ENCODE measurements at places on chromosomes 6 and 20.

- H3K36me3 ChIP-seq: no peaks in the 10 kb centered on the region
- H3K27me3 ChIP-seq: no peaks in the 10 kb centered on the region
- no peak overlapping the region for H3K27ac ChIP-seq
- DNase-seq: no peak
These were observed 543.9 kb upstream of the JARID2 start for GRCh38 chr6:14701946-14702345.

DNA sequence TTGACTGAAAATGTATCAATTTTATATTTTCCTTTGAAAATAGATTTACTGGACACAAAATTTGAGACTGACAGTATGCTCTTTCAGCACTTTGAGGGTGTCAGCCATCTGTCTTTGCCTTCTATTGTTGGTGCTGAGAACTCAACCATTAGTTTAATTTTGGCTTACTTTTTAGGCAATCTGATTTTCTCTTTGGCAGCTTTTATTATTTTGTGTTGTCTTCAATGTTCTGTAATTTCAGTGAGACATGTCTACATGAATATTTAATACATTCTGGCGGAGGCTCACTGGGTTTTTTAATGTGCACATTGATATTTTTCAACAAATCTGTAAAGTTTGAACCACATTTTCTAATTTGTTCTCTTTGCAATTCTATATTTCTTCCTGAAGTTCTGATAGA, 648.6 kb downstream of the C6orf118 start:
- no peaks in the 10 kb centered on the region for H3K36me3 ChIP-seq
- no peaks in the 10 kb centered on the region for H3K27me3 ChIP-seq
- no peak for DNase-seq
- no peak overlapping the region for H3K4me3 ChIP-seq
- H3K4me1 ChIP-seq: no peaks in the 10 kb centered on the region
- no peak overlapping the region for H3K27ac ChIP-seq

- no peak overlapping the region for H3K27ac ChIP-seq
- no peaks in the 10 kb centered on the region for H3K36me3 ChIP-seq
- DNase-seq: no peak
- H3K4me3 ChIP-seq: no peak overlapping the region
- no peaks in the 10 kb centered on the region for H3K4me1 ChIP-seq
These were observed 26.3 kb upstream of the LAMP5 start for GRCh38 chr20:9488063-9488462.

DNA sequence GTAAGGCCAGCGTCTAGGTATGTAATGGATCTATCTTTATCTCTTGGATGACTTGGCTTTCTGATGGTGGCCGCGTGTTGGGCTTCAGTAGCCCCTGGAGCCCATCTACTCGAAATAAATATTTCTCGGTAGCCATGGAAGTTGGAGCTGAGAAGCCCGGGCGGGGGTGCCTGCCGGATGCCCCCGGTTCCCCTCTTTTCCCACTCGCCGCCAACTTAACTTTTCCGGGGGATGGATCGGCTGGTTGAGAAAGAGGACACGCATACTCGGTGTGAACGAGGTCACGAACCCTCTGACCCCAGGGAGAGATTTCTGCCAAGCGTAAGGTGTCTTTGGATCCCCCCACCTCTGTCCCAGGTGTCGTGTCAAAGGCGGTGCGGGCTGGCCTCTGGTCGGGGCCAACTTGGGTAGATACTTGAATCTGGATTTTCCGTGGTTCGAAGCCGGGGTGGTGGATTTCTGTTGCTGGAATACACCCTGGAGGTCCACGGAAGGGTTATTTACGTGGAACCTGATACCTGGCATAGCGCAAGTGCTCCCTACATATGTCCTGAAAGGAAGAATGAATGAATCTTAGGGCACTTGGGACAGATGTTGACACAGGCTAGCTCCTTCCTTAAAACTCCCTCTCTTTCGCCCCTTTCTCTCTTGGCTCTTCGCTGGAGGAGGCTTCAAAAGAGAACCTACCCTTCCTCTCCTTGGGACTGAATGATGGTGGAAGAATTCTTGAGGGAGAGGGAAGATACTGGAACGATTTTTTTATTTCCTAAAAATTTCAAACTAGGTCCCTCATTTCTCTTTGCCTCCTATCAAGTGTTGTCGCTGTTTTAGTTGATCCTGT, 996 bp downstream of the DOK5 start:
- H3K27ac ChIP-seq: no peak overlapping the region
- DNase-seq: no peak
- H3K4me1 ChIP-seq: no peaks in the 10 kb centered on the region
- H3K36me3 ChIP-seq: no peaks in the 10 kb centered on the region
- H3K27me3 ChIP-seq: peaks cover 41% of the 10 kb centered on the region
- H3K4me3 ChIP-seq: no peak overlapping the region

DNA sequence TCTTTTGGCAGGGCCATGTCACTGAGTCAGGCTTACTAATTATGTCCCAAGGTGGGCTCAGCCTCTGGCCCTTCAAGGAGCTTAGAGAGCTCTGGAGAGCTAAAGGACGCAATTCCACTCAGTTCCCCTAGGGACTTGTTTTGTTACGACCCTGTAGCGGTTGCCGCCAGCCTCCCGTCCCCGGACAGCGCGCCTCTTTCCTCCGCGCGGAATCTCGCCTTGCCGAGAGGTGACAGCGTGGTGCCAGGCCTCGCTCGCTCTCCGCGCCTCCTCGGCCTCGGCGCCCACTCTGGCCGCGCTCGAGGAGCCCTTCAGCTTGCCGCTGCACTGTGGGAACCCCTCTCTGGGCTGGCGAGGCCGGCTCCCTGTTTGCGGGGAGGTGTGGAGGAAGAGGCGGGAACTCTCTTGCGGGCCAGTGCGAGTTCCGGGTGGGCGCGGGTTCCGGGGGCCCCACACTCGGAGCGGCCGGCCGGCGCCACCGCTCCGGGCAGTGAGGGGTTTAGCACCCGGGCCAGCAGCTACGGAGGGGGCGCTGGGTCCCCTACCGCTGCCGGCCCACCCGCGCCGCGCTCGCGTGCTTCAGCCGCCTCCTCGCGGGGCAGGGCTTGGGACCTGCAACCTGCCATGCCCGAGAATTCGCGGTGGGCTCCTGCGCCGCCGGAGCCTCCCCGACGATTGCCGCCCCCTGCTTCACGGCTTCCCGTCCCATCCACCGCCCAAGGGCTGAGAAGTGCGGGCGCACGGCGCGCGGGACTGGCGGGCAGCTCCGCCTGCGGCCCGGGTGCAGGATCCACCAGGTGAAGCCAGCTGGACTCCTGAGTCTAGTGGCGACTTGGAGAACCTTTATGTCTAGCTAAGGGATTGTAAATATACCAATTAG, 9.9 kb upstream of the ZNF311 start:
- no peak overlapping the region for H3K4me3 ChIP-seq
- DNase-seq: no peak
- no peak overlapping the region for H3K27ac ChIP-seq
- peaks cover 23% of the 10 kb centered on the region for H3K4me1 ChIP-seq
- peaks cover 7% of the 10 kb centered on the region for H3K36me3 ChIP-seq

DNA sequence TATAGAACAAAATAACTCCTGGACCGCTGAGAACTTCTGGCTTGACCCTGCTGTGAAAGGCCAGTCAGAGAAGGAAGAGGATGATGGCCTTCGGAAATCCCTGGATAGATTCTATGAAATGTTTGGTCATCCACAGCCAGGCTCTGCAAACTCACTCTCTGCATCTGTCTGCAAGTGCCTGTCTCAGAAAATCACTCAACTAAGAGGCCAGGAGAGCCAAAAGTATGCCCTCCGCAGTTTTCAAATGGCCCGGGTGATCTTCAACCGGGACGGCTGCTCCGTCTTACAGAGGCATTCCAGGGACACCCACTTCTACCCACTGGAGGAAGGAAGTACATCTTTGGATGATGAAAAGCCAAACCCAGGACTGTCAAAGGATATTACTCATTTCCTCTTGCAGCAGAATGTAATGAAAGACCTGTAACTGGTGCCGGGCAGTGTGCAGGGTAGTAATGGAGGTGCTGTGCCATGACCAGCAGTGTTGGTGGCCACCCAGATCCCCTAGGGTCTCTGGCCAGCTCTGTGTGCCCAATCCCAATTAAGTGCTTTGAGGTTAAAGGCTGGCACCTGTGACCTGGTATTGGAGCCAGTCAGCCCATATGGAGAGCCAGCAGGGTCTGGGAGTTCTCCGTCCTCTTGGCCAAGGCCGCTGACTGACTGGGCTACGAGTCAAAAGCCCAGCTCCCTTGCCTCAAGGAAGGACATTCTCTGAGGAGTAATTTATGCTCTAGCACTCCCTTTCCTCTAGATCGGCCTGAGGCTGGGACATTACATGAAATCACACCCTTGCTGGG, 87.1 kb downstream of the TRMT6 start:
- no peak for DNase-seq
- no peaks in the 10 kb centered on the region for H3K27me3 ChIP-seq
- no peak overlapping the region for H3K27ac ChIP-seq
- no peaks in the 10 kb centered on the region for H3K36me3 ChIP-seq
- H3K4me3 ChIP-seq: no peak overlapping the region

GRCh38 chr20:33702861-33703260, 16.7 kb upstream of the E2F1 start:
- no peaks in the 10 kb centered on the region for H3K4me1 ChIP-seq
- no peak overlapping the region for H3K27ac ChIP-seq
- DNase-seq: no peak
- no peaks in the 10 kb centered on the region for H3K27me3 ChIP-seq
- peaks cover 20% of the 10 kb centered on the region for H3K36me3 ChIP-seq
- no peak overlapping the region for H3K4me3 ChIP-seq

DNA sequence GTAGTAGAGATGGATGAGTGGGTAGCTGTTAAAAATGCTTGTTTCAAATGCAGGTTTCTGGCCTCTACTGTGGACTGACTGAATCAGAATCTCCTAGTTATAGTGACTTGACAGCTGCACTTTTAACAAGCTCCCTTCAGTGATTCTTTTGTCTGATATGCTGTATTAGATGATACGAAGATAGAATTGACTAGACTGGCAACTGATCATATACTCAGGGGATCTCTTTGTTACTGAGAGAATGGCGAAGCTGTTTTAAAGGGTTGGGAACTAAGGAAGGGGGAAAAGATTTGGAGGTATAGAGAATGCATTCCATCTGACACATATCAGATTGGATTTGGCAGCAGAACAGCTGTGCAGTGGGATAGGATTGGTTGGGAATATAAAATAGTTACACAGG, 7.0 kb downstream of the ENPP4 start:
- H3K27ac ChIP-seq: no peak overlapping the region
- no peak for DNase-seq
- H3K27me3 ChIP-seq: no peaks in the 10 kb centered on the region

DNA sequence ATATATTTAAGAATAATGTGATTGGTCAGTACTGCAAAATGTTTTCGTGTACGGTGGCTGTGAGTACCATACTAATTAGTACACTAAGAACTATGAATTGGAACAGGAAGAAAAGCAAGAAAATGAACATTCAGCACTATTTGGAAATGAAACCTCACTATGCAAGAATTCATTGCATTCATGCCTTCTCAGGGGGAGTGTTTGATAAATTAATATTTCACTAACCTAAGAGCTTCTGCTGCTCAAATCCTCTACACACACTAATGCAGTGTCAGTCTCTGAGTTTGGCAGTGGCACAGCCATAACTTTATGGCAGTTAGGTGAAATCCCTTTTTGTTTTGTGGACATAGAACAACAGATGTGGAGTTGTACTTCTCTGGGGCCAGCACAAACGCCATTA, 60.1 kb downstream of the SLC16A10 start:
- no peak for DNase-seq
- H3K4me3 ChIP-seq: no peak overlapping the region
- H3K27ac ChIP-seq: no peak overlapping the region
- H3K4me1 ChIP-seq: no peaks in the 10 kb centered on the region
- peaks cover 3% of the 10 kb centered on the region for H3K27me3 ChIP-seq

GRCh38 chr20:24431279-24432045, 38.0 kb upstream of the SYNDIG1 start:
- H3K36me3 ChIP-seq: no peaks in the 10 kb centered on the region
- H3K4me1 ChIP-seq: no peaks in the 10 kb centered on the region
- H3K27me3 ChIP-seq: peaks cover 15% of the 10 kb centered on the region
- H3K27ac ChIP-seq: no peak overlapping the region
- no peak overlapping the region for H3K4me3 ChIP-seq
- no peak for DNase-seq

DNA sequence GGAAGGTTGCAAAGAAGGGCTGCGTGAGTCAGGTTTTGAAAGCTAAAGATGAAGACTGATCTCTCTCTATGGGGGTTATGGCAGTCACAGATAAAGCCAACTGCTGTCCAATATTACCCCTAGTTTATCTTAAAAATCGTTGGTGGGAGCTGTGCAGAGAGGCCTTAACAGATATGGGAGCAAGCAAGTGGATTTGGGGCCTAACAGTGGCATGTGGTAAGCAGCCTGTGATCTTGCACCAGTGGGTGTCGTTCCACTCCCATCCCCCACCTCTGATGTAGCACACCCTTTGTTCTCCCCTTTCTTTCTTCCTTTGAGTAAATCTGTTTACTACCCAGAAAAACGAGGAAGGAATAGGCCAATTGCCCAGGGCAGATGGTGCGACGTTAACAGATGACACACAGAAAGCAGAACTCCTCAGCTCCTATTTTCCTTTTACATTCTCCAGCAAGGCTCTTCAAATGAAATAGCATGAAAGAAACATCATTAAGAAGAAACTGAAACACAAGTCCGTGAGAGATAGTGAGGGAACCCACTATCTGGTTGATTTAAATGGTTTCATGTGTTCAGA, 274.1 kb upstream of the CITED2 start:
- H3K4me1 ChIP-seq: no peaks in the 10 kb centered on the region
- H3K27me3 ChIP-seq: peaks cover 5% of the 10 kb centered on the region
- H3K36me3 ChIP-seq: no peaks in the 10 kb centered on the region
- H3K27ac ChIP-seq: no peak overlapping the region
- no peak overlapping the region for H3K4me3 ChIP-seq

GRCh38 chr6:39058471-39059147, 10.0 kb downstream of the GLP1R start:
- H3K4me3 ChIP-seq: no peak overlapping the region
- H3K36me3 ChIP-seq: no peaks in the 10 kb centered on the region
- peaks cover 8% of the 10 kb centered on the region for H3K27me3 ChIP-seq

DNA sequence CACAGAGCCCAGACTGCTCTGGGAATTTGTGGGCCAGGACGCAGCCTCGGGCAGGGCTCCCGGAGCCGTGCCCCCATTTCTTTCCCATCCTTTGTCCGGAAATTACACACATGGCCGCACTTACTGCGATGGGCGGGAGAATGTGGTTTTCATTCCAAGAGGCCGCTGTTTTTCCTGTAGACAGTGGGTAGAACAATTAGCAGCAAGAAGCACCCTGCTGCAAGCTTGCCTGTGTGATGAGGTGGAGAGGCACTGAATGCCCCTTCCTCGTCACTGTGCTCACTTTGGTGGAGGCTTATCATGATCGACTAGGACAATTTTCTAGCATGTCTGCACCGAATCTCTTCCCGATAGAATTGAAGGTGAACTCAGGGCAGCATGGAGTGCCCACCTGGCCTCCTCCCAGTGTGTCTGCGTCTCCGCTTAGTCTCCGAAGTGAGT, 102.8 kb downstream of the DACT2 start:
- no peak overlapping the region for H3K4me3 ChIP-seq
- H3K27me3 ChIP-seq: no peaks in the 10 kb centered on the region
- no peaks in the 10 kb centered on the region for H3K4me1 ChIP-seq
- no peaks in the 10 kb centered on the region for H3K36me3 ChIP-seq

DNA sequence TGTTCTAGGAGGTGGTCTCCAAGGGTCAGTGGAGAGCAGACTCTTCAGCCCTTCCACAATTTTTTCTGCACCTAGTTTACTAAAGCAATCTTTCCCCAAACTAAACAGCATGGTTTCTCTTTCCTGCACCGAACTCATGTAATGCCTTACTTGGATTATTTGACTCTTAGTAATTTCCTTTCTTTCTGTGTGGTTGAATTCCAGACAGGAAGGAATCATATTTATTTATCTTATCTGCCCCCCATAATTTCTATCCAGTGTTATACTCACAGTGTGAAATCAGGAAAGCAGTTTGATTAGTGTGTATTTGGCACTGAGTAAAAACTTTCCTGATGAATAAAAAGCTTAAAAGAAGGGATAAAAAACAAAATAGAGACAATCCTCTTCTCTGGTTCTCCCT, 140.3 kb upstream of the STMND1 start:
- no peak for DNase-seq
- H3K36me3 ChIP-seq: no peaks in the 10 kb centered on the region
- no peak overlapping the region for H3K27ac ChIP-seq
- no peak overlapping the region for H3K4me3 ChIP-seq

Measured in activated CD8-positive, alpha-beta T cell treated with anti-CD3 and anti-CD28 coated beads, Interleukin-2, amount 10 ng/mL, durations not matched to agents 7 days and 5 days (primary cell).